Activated naive CD4-positive, alpha-beta T cell (primary cell): ENCODE measurements at places on chromosomes 2 and 18.

DNA sequence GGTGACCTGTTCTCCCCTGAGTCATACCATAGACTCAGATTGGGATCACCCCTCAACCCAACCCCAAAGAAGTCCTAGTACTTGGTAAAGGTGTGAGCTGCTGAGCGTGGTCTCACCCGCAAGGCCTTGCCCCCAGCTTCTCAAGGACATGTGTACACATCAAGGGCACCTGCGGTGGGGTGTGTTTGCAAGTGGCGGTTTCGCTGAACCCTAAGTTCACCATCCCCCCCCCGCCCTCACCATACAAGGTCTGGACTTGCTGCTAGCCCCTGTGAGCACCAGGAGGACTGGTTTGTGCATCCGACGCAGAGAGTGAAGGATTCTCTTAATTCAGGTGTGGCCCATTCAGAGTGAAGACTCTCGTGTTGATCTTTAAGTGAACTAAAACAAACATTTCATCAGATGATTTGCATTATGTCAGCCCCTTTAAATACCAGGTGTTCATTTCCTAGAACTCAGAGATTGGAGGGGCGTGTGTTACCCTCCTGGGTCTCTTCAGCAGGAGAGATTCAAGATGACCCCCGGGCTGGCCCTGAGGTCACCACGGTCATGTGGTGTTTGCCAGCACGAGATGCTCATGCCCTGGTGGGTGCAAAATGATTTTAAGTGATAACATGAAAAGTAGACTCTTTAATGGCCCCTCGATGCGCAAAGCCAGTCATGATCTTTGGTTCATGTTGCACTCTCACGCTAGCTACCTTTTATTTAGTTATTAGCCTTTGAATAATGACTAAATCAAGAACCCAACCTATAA, 27.8 kb downstream of the MTERF4 start:
- no peak for DNase-seq

DNA sequence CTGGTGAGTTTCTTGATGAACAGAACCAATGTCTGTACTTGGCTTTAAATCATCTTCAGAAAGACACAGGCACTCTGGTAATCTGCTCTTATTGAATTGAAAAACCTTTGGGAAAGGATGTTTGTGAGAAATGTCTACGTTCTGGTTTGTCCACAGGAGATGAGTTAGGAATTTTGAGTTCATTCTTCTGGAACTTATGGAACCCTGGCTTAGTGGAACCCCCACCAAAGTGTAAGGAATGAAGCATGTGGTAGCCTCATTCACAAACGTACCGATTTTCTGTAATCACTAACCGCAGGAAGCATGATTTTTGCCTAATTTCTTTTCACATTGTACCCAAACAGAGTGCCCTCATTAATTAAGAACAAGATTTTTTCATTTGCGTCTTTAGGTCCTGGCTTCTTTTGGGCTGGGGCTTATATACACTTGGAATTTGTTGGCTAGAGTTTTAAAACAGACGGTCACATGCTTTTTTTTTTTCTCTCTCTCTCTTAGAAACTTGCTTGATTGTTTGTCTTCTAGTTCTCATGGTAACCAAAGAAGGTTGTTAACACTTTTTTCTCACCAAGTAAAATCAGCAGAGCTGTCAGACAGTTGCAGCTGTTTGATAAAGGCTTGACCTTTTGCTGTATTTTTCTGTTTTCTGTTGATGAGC, 314.1 kb upstream of the THUMPD2 start:
- no peak for DNase-seq

- no peak for DNase-seq
These were observed 55.6 kb upstream of the ACMSD start for GRCh38 chr2:134782792-134783191.

DNA sequence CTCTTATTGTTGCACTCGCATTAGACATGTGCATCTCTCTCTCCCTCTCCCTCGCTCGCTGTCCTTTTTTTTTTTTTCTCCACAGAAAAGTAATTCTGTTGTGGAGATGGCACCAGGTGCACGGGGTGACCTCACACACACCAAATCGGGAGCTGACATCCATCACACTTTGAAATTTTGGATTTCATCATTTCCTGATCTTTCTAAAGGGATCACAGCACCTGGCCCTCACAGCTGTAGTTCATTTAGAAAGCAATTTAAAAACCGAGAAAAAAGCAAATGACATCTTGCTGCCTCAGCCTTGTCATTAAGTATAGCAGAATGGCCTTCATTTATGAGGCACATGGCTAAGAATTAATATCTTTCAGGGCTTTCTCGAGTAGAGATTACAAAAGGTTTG, 717.2 kb downstream of the RNF144A start:
- DNase-seq = no peak

- no peak for DNase-seq
These were observed 6.8 kb upstream of the CTAGE1 start for GRCh38 chr18:22424565-22424963.

GRCh38 chr2:77977471-77978063, 455.4 kb upstream of the LRRTM4 start:
- DNase-seq = no peak

DNA sequence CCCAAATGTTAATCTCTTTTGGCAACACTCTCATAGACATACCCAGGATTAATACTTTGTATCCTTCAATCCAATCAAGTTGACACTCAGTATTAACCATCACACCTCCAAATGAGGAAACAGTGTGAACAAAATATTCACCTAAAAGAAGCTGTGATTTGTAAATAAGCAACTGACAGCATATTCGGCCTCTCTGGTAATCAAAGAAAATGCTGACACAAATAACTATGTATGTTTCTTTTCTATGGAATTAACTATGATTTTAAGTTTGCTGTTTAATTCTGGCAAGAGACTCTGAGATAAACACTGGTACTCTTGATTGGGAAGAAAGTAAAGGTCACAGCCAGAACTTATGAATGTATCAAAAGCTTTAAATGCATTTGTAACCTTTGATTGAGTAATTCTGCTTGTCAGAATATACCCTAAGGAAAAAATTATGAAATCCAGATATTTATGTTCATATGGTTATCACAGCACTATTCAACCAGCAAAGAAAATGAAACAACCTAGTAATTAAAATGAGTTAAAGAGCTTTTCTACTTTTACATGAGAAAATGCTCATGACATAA, 3.6 kb upstream of the GYPC start:
- DNase-seq = no peak

- DNase-seq = no peak
These were observed 13.0 kb downstream of the POLR2D start for GRCh38 chr2:127844973-127845372.

DNA sequence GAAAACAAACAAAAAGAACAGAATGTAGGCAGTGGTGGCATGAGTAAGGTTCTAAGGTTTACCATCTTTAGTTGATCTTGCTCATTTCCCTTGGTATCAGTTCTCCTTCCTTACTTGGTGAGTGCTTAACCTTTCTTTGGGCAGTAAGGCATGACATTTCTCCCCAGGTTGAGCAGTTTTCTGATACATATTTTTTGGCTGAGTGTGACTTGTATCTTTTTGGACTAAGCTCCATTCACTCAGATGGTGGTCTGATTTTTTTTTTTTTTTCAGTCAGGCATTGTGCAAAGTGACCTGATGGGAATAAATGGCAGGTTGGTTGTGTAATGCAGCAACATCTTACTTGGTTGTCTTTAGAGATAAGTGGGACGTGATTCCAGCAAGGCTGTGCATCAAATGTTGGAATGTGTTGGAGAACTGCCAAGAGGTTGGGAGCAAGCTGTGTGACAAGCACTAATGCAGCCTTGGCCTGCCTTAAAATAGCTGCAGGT, 15.1 kb downstream of the SPTBN1 start:
- no peak for DNase-seq

DNA sequence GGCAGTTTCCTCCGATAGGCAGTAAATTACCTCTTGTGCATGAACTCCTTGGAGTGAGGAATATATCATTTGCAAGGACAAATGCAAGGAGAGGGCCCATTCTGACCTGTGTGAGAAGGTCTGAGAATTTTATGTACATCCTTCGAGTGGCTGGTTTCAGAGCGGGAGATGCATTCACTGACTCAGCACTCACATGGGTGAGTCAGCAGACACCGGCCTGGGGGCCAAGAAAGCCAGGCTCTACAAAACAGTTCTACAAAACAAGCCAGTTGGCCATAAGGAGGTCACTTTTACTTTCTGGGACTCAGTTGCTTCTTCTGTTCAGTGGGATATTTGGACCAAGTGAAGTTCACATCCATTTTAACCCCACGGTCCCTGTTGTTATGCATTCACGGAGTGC, 35.3 kb downstream of the CYP26B1 start:
- no peak for DNase-seq

DNA sequence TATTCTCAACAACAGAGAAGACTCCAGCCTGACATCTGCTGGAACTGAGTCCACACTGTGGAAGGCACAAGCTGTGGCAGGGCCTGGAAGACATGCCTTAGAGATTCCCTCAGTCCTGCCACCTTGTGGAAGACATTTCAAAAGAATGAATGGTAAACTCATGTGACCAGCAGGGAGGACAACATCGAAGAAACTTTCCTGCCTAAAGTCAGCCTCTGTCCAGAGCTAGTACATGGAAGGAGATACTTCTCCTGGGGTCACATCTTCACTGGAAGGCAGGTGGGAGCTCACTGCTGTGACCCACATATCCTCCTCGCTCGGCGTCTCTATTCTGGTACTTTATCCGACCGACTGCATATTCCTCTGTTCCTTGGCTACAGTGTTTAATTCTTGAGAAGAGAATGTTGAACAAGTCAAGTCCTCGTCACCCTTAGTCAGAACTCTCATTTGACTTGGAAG, 59.5 kb downstream of the PUM2 start:
- DNase-seq = peak; percentile 2

DNA sequence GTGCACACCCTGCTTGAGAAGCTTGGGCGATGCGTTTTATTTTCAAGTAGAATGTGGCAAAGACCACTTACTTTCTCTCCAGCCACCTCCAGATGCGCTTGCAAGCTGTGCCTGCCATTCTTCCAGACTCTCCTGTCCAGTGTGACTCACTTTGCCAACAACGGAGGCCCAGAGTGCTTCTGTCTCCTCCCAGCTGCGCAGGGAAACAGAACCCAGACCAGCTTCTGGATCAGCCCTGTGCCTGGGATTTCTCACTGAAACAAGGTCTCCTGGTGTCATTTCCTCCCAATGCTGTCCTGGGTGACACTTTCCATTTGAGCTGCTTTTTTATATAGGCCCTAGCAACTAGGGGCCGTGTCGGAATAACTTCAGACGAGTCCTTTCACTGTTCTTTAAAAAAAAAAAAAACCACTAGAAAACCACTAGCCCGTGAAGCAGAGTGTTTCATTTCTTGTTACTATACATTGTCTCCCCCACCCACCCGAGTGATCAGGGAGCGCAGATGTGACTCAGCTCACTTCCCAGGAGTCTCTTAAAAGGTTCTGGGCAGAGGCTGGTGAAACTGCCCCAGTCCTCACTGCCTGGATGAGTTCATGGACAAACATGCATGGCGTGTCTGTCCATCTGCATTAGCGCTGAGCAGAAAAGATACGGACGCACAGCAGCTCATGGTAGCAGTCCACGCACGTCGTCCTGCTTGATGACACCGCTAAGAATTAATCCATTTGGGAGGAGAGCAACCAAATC, 25.3 kb upstream of the RPL31 start:
- no peak for DNase-seq

- no peak for DNase-seq
These were observed 93.7 kb upstream of the RBBP8 start for GRCh38 chr18:22839340-22839821.

- DNase-seq = no peak
These were observed 1185.2 kb upstream of the PIK3C3 start for GRCh38 chr18:40769786-40770185.

DNA sequence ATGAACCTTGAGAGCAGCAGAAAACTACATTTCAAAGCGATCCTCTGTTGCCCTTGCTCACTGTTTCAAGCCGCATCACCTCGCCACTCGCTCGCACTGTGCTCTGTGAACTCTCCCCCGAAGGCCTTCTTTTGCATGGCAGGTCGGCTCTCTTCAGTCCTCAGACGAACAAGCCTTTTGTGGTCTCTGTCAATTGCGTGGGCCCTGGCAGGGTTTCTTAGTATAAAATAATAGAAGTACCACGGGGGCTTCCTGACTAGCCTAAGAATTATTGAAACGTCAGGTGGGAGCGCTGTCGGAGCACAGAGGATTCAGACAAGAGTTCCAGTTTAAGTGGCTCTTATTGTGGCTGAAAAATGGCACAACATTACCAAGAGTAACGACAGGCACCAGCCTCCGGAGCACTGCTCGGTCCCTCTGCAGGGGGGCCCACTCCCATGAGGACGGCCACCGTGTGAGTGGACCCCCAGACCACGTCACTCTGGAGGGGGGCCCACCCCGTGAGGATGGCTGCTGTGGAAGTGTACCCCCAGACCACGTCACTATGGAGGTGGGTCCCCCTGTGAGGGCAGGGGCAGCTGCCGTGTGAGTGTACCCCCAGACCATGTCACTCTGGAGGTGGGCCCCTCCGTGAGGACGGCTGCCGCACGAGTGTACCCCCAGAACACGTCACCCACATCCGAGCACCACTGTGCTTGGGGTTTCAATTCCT, 237.7 kb downstream of the HDAC4 start:
- DNase-seq = no peak
